NCI-H187 treated with DMSO at 0.1 percent for 48 hours (cell line): ENCODE measurements at places on chromosomes 6 and 20.

DNA sequence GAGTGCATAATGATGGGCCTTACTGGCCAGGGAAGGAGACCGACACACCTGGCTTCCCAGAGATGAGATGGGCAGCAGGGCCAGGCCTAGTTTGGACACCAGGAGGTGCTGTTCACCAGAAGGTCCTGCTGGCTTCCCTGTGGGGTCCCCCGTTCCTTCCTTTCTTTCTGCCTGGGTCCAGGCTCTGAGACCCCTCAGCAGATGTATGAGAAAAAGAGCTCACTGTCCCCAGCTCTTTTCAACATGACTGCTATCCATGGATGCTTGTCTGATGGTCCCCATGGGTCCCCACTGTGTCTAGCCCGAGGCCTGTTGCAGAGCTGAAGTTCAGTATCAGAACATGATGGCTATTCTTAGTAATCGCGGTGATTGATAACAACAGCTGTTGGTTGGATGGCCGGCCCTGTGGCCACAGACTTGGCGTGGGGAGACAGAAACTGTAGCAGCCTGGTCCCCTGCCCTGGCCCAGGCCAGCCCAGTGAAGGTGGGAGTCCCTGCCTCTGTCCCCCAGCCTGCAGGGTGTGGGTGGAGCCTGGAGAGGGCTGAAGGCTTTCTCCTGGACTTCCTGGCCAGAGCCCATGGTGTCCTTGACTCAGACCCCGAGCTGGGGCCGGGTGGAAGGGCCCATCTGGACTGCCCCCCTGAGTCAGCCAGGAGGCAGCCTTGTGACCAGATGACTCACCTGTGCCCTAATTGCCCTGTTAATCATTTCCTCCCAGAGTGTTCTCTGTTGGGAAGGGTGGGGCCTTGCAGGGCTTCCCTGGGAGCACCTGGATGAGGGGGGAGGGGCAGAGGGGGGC is 9.9 kb upstream of the BAK1 start:
- no peak for DNase-seq

DNA sequence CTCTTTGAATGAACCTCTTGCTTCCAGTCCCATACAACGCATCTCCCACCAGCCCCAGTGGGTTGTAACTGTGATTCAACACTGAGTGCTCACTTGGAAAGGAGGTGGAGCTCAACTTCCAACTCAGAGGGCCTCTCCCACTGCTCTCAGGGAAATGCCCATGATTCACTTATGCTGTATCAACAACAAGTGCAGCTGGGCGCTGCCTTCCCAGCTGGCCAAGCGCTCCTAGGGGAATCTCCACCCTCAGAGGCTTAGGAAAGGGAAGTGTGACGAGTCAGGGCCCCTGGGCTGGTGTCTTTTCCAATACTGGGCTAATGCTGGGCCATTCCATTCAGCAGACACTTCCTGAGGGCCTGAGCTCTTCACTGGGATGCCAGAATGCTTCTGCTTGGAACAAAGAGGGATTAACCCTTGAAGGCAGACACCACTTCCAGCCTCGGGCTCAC is 8.1 kb upstream of the OCSTAMP start:
- no peak for DNase-seq

- no peak for DNase-seq
These were observed 93.0 kb upstream of the POPDC3 start for GRCh38 chr6:105272786-105273185.

- no peak for DNase-seq
These were observed 171.6 kb downstream of the MTHFD1L start for GRCh38 chr6:151036869-151037680.

GRCh38 chr6:170122651-170123050 is 168.2 kb downstream of the DLL1 start:
- no peak for DNase-seq

GRCh38 chr6:14292119-14292518 is 174.5 kb downstream of the CD83 start:
- DNase-seq, result peak; percentile 85

DNA sequence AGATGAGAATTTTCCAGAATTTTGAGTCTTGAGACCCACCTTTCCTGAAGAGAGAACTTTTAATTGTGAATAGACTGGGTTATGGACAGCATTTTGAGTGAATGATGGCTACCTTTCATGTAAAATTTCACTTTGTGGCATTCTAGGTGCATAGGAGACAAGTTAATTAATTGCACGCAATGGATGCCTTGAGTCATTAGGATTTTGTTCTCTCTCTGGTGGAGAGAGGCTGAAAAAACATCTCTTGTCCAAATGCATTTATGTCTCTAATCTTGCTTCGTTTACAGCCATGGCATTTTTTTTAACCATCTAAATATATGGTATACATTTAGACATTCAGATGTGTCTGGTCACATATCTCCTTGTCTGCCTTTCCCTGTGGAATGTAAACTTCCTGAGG is 3.1 kb downstream of the RHAG start:
- DNase-seq, result no peak

- DNase-seq, result no peak
These were observed 103.2 kb upstream of the PRDM1 start for GRCh38 chr6:105982761-105983540.

- no peak for DNase-seq
These were observed 993 bp downstream of the STX16 start for GRCh38 chr20:58651946-58652605.

GRCh38 chr20:8721098-8721497 is 347.8 kb upstream of the PLCB4 start:
- DNase-seq, result no peak

- no peak for DNase-seq
These were observed 742 bp downstream of the TBCC start for GRCh38 chr6:42745083-42745639.

DNA sequence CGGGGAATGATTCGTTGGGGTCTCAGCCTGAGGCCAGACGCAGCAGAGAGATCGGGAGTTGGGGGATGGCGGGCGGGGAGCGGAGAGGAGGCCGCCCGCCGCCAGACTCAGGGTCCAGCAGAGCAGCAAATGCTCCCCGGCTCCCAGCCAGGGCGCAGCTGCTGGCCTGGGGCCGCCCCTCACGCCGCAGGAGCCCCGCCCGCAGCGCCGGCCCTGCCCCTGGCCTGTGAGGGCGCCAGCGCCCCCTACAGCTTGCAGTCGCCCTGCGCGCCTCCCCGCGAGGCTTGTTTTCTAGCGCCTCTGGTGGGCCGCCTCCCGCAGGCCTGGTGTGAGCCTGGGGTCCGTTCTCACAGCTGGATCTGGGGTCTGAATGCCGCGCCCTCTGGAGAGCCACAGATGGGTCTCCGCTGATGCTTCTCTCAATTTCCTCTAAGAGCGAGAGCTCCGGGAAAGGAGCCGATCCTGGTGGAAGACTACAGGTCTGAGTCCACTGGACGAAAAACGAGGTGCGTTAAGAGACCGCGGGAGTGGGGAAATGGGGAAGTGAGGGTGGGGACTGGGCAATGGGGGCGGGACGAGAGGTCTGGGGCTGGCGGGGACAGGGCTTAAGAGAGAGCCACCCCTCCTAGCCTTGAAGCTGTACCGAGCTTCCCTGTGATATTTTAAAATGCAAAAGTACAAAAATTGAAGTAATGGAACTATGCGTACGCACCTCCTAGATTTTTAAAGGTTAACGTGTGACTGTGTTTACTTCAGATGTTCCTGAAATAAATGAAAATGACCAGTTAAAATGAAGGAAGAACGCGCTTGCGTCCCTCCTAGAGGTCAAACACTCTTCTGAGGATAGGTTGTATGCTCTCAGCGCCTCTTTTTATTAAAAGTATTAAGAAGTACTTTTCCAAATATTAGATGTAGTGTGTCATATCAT is 30.1 kb downstream of the TRIM38 start:
- no peak for DNase-seq

- no peak for DNase-seq
These were observed 73.7 kb upstream of the SLC22A23 start for GRCh38 chr6:3530515-3530914.

DNA sequence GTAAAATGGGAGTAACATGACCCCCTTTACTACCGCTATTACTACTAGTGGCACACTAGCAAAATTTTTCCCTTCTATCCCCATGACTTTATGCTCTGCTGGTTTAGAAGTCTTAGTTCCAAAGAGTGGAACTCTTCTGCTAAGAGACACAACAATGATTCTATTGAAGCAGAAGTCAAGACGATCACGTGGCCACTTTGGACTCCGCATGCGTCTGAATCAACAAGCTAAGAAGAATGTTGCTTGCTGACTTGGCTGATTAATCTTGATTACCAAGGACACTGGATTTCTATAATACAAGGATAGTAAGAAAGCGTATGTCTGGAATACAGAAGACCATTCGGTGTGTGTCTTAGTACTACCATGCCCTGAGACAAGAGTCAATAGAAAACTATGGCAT is 244.7 kb upstream of the BTBD3 start:
- no peak for DNase-seq

- DNase-seq, result no peak
These were observed 138.1 kb upstream of the GPR6 start for GRCh38 chr6:109840034-109840433.

GRCh38 chr6:14728396-14729024 is 517.4 kb upstream of the JARID2 start:
- DNase-seq, result no peak

DNA sequence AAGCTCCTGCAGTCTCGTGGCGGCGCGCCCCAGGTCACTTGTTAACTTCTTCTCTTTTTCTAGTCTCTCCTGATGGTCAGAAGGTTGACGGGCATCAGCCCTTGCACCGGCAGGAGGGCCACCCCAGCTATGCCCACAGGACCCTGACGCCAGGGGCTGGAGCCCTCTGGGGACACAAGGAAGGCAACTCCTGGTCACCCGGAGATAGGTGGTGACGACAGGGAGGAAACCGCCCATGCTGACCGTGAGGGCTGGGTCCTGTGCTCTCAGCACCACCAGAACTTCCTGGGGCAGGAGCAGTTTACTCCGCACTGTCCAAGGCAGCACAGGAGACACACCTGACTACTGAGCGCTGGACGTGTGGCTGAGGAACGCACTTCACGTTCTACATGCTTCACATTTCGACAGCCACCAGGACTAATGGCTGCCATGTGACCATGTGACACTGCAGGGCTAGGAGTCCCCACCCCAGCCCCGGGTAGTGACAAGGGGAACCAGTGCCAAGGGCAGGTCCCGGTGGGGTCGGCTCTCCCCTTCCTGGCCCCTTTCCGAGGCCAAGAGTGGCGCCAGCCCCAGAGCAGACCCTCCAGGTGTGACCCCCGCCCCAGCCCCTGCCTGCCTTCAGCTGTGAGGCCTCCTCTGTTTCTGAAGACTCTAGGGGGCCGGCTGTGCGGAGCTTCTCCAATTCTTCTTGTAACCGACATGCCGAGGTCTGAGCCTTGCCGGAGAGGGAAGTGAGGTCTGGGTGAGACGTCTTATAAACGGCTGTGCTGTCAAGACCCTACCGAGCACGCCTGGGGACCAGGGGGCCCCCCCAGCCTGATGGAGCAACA is 45.2 kb downstream of the DSTN start:
- no peak for DNase-seq

DNA sequence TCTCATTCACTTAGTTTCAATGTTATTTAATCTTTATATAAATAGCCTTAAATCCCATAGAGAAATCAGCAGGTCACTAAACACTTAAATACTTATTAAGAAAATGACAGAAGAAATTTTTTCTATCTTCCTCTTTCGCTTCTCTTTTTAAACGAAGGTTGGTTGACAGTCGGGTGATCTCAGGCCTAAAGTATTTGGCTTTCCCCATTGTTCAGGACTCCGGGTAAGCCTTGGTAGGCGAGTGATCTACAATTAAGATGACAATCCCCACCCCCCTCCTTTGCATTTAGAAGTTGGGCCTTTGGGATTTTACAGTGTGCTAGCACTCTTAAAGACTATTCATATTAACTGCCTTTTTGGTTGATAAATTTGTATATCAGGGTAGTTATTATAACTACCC is 19.7 kb upstream of the UTRN start:
- no peak for DNase-seq

DNA sequence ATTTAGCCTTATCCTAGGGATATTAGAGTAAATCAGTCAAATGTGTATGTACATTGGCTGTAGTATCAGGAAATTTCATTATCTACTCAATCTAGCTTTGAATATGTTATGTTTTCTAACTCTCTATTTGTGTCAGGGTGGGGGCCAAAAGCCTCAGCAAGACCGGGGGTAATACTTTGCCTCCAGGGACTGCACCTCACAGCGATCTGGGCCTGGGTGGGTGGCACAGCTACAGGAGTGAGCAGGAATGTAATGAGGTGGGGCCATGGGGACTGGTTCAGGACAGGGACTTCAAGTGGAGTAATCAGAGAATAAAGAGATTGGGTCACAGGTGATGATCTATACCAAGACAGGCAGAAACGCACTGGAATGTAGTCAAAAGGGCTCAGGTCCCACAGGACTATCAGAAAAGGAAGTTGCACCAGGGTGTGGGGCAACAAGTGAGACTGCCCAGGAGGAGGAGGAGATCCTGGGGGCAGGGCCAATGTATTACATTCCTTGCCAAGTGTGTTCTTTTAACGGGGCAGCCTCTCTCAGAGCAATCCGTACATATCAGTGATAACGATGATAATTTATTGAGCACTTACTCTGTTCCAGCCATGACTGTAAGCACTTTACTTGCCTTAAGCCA is 54.0 kb downstream of the PIGU start:
- DNase-seq, result no peak

DNA sequence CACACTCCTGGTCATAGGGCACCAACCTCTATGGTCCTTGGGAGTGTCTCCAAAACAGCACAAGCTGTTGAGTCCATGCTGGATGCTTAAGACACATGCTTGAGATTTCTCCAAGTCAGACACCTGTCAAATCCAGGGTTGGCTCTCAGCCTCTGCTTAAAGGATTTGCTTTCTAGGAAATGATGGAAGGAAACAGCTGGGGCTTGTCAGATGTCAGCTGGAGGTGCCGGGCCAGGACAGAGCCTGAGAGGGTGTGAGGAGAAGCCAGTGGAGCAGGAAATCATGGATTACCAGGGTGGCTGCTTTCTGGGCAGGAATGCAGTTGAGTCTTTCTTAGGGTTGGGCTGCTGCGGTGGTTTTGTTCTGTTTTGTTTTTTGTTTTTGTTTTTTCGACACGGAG is 83.0 kb upstream of the FAM184A start:
- no peak for DNase-seq

DNA sequence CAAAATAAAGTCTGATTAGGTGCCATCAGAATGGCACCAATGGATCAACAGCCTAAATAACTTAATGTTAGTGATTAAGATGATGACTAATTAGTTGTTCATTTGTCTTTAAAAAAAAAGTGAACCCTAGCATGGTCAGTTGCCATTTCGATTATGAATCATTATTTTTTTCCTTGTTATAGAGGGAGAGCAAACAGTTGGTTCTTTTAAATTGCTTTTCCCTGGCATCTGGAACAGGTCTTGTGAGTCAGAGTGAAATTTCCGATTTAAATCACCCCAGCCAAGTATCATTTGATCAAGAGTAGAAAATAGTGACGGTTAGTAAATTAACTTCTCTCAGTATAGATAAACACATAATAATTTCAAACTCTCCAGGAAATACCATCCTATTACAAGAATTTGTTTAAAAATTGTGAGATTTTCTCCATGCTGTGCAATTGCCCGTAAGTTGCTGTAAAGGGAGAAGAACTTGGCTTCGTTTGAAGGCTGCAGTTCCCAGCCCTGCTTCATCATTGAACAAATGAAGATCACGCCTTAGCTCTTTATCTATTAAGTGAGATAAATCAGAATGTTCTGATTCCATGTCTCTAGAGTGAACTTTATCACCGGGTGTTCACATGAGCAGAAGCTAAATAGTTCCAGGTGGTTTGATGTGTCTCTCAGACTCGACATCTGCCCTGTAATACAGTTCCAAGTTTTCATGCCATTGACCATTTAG is 741.3 kb downstream of the DOK5 start:
- DNase-seq, result no peak
